Pericardium fibroblast (primary cell): ENCODE measurements at places on chromosomes 5 and 9. TPM values are rescaled to one million over a fixed set of nuclear protein-coding genes. Genes with fewer than 3 reads are reported as not detected.

Gene ADAMTSL2
- total RNA-seq = 0.09 and 2.8 TPM in 2 replicates

Gene SHISAL2B
- not detected in 2 replicates for total RNA-seq

Gene LRRC19
- not detected in 2 replicates for total RNA-seq

Gene CCDC69
- 6.8 and 12.9 TPM in 2 replicates for total RNA-seq
